ENCODE measurements at places on chromosomes 1 and 21.

- no peak for DNase-seq
Observed at GRCh38 chr1:218658899-218659298, 313.8 kb downstream of the TGFB2 start.

DNA sequence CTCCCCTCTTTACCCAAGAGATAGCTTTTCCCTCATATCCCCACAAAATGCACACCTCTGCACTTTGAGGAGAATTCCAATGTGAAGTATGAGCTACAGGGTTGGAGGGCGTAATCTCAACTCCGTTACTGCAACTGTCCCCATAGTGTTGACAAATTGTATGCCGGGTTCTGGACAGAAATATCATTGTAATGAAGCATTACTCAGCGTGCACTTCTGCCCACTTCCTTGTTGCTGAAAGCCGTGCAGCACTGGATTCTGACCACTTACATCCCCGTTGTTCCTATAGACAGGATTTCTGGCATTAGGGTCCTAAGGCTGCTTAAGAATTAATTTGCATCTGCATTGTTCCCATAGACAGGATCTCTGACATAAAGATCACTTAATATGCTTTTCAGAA is 205.6 kb downstream of the RHOU start:
- no peak for DNase-seq

- DNase-seq = no peak
Observed at GRCh38 chr1:109776206-109776835, 12.6 kb upstream of the EPS8L3 start.

DNA sequence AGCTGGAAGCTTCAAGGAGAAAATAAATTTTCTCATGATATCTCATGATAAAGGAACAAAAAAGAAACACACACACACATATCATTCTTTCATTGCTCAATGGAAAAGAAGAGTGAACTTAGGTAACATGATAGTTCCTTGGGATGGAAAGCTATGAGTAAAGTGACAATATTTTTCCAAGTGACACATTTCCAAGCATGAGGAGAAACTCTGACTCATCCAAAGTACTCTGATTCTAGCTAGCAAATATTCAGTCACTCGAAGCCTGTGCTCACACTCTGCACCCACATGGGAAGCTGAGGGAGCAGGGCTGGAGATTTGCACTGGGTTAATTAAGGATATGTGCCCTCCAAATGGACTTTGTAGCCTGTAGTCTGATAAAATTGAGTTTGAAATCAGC is 222.4 kb downstream of the LRRC40 start:
- no peak for DNase-seq

DNA sequence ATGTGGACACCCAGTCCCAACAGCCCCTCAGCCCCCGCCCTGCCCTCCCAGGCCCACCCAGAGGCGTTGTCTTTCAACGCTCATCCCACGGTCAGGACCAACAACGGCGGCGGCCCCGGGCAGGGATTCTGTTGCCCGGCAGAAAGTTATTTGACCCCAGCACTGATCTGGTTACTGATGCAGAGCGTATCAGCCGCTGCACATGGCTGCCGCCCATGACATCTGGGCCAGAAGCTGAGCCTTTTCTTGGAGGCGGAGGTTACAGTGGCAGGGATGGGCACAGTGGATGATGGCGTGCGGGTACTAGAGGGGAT is 127.1 kb upstream of the ARHGEF16 start:
- no peak for DNase-seq

GRCh38 chr1:92748138-92748537 is 36.8 kb downstream of the EVI5 start:
- no peak for DNase-seq

DNA sequence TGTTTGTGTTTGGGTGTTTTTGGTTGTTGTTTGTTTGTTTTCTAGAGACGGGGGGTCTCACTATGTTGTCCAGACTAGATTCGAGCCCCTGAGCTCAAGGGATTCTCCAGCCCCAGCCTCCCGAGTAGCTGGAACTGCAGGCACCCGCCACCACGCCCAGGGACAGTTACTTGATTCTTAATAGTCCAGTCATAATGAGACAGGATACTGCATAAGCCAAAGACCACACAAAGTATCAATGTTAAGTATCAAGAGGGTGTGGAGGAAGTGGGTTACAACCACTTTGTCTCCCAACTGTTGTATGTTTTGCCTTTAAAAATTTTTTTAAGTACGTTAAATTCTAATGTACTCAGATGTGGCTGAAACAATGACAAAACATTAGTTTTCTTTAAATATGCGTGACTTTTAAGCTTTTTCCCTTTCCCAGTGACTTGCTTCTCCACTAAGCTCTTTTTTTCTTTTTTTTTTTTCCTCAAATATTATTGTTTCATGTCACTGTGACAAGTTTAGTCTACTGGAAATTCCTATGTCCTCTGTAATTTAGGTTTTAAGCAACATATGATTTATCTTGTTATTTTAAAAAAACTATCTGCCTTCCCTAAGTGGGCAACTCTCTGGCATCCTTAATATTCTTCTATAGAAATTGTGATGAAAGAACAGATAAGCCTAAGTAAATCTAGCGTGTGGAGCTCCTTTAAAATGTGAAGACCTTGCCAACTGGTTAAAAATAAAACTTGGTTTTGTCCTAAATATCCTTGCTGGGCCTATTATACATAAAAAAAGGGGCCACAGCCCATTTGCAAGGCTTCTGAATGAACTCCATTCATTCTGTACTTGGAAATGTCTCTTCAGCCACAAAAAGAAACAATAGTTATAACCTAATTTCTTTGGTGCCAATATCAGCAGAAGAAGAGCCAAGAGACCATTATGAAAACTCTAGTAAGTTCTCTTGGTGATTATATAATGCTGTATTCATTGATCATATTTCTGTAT is 56.2 kb upstream of the DPH5 start:
- DNase-seq = no peak

- DNase-seq = no peak
Observed at GRCh38 chr1:157132616-157133167, 5.5 kb downstream of the ETV3 start.

DNA sequence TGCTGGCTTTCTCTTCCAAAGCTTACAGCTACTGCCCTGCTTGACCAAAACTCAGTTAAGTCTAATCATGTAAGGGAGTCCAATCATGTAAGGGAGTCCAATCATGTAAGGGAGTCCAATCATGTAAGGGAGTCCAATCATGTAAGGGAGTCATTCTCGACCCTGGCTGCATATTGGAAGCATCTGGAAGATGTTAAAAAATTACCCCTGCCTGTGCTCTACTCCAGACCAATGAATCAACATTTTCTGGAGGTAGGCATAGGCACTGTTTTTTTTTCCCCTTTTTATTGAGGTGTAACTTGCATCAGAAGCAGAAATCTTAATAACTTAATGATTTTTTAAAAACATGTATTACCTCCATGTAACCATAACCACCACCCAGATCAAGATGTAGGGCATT is 9.4 kb downstream of the PIGP start:
- DNase-seq = no peak

DNA sequence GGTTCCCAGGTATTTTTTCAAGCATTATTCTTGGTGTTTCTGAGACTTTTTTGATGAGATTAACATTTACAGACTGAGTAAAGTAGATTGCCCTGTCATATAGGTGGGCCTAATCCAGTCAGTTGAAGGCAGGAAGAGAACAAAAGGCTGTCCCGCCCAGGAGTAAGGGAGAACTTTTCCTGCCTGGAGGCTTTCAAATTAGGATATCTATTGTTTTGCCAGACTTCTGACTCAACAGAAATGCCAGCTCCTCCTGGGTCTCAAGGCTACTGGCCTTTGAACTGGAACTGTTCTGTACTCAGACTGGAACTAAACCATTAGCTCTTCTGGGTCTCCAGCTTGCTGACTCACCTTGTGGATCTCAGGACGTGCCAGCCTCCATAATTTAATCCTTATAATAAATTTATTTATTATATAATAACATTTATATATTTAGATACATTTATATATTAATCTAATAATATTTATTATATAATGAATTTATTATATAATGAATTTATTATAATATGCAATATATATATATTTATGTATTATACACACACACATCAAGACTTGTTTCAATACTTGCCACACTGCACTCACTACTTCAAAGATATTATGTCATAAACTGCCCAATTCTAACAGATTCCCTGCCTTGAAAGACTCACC is 510.8 kb upstream of the B3GALT2 start:
- DNase-seq = no peak

GRCh38 chr1:229105822-229106525 is 164.9 kb upstream of the RAB4A start:
- no peak for DNase-seq

DNA sequence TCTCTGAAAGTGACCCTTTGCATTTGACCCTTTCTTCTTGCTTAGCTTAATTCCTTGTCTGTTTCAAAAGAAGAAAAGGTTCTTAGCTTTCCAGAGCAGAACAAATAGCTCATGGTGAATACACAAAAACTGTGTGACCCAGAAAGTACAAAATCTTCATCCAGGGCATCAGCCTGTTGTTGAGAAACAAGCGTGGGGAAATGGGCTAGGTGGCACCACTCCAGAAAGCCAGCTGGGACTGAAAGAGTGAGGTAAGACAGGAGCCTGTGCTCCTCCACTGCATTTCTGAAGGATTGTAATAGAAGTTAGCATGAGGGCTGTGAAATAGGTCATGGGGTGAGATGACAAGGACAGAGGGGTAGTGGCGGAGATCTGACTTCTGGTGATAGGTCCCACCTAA is 45.8 kb downstream of the CYP2J2 start:
- no peak for DNase-seq

DNA sequence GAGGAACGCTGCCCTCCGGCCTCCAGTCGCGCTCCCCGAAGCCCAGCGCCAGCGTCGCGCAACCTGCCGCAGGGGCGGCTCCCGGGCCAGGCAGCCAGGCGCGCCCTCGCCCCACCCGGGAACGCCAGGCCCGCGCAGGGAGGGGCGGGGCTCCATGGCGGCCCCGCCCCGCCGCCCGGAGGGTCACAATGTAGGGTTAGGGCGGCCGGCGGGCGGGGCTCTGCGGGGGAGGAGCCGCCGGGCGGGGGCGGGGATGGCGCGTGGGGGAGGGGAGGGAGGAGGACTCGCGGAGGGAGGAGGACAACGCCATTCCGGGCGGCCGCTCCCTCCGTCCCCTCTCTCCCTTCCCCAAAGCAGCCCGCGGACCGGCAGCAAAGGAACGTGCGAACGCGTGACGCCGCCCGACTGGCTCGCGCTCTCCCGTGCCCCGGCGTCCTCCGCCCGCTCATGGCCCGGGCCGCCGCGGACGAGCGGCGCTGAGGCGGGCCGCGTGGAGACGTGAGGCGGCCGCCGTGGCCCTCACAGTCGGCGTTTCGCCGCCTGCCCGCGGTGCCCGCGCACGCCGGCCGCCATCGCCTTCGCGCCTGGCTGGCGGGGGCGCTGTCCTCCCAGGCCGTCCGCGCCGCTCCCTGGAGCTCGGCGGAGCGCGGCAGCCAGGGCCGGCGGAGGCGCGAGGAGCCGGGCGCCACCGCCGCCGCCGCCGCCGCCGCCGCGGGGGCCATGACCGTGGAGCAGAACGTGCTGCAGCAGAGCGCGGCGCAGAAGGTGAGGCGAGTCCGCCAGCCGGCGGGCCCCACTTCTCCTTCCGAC is at the start of gene USP25:
Gene USP25, plus strand, starts transcription at position 309 of the 810 bp plus-strand sequence. Its CDS starts 412 bp downstream, at position 721.
- peak; percentile 88 for DNase-seq

DNA sequence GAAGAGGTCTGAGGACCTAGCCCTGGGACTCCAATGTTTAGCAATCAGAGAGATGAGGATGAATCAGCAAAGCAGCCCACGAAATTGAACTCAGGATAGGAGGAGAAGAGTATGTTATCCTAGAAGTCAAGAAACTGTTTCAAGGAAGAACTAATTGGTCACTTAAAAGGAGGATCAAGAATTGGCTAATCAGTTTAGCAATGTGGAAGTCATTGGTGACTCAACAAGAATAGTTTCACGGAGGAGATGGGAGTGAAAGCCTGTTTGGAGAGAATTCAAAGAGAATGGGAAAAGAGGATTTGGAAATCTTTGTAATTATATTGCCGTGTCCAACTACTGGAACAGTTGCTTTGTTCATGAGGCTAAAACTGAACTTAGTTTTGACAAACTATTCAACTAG is 7.4 kb downstream of the HMCN1 start:
- no peak for DNase-seq

- DNase-seq = peak; percentile 27
Observed at GRCh38 chr21:36156815-36157670, at the start of gene DOP1B. DOP1B (plus strand) TSS chr21:36156824; CDS start chr21:36164734, 7,910 bp downstream.

- DNase-seq = no peak
Observed at GRCh38 chr21:38492007-38492406, 6.3 kb downstream of the ERG start.

DNA sequence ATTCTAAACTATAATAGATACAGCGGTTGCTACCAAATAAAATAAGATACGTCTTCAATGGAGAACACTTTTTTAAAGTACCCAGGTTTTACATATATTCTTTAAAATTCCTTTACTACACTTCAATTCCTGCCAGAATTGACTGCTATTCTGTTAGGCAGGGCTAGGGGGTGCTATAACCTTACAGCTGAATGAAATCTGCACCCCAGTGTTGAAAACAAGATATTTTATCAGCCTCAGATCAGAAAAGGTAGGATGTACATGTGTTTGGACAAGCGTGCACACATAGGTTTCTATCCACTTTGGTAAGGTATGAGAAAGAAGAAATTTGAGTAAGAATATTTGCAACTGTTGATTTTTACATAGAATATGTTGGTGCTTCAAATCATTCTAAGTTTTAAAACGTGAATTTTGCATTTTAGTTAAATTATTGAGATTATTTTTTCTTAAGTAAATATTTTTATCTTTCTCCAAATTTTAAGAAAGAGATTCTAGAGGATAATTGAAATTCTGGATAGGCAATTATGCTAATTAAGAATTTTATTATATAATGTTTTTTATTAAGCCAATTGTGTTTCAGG is 490.8 kb upstream of the ADGRL4 start:
- no peak for DNase-seq

DNA sequence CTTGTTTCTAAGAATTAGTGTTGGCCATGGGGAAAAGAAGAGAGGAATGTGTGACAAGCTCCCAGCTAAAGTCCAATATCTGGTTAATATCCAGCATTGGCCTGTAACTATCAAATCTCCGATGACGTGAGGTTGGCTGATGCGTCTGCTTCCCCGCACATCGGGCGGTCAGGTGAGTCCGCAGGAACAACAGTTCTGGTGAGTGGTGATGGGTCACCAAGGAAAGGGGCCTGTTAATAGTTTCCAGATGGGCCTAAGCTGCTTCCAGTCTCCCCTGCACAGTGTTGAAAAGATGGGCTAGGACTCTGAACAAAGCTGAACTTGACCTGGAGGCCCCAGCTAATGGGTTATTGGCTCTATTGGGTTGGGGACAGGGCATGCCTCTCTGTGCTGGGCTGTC is 193.1 kb upstream of the EDN2 start:
- DNase-seq = no peak

DNA sequence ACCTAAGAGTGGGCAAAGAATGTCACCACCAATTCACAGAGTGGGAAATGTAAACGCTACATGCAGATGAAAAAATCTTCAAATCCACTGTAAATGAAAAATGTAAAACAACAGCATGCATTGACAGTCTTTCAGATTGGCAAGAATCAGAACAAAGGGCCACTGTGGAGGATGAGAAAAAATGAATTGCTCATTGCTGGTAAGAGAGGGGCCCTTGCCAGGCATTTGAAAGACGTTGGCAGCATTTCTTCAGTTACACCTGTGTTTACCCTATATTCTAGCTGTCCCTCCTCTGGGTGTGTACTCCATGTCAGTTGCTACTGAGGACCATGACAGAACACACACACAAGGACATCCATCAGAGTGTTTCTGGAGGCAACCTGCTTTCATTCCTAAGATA is 25.8 kb upstream of the AADACL3 start:
- DNase-seq = no peak

GRCh38 chr1:36352910-36353878 is 29.7 kb upstream of the EVA1B start:
- no peak for DNase-seq

GRCh38 chr1:146035048-146035423 is 13.5 kb upstream of the HJV start:
- no peak for DNase-seq

GRCh38 chr21:38303300-38303699 is 46.5 kb downstream of the KCNJ15 start:
- no peak for DNase-seq

Measured in stimulated activated CD4-positive, alpha-beta T cell treated with anti-CD3 and anti-CD28 coated beads, Interleukin-4, amount 100 ng/mL, for 4 hours (primary cell).